CD8-positive, alpha-beta memory T cell (primary cell): ENCODE measurements at places on chromosomes 11 and 22. TPM values are rescaled to one million over a fixed set of nuclear protein-coding genes. Genes with fewer than 3 reads are reported as not detected.

GRCh38 chr11:57311109-57311936, 13.4 kb downstream of the TNKS1BP1 start:
- DNase-seq, result no peak

DNA sequence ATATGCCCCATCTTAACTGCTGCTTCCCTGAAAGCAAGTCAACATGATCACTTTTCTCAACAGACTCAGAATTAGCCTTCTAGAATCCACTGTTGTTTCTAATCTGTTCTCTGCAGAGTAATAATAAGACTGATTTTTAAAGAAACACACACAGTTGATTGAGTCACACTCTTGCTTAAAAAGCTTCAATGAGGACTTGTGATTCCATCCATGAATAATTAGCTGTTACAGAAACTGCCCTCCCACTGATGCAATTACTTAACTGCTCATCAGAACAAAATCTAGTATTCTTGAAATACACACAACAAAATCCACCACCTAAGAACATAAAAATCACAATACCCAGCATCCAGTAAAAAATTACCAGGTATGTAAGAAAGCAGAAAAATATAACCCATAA, 100.5 kb upstream of the TIMP3 start:
- DNase-seq, result no peak

- DNase-seq, result no peak
Measured at GRCh38 chr22:36285545-36285944, 32.6 kb downstream of the APOL1 start.

- DNase-seq, result no peak
Measured at GRCh38 chr11:57746920-57747319, 4.7 kb downstream of the BTBD18 start.

Gene GVQW3
- total RNA-seq, result 2.5 TPM
